ENCODE measurements at places on chromosomes 5 and 9.

GRCh38 chr5:53882676-53883031 lies 322.2 kb downstream of the NDUFS4 start:
- no peak for DNase-seq

GRCh38 chr5:6115852-6116251 lies 262.5 kb downstream of the MED10 start:
- DNase-seq: no peak

DNA sequence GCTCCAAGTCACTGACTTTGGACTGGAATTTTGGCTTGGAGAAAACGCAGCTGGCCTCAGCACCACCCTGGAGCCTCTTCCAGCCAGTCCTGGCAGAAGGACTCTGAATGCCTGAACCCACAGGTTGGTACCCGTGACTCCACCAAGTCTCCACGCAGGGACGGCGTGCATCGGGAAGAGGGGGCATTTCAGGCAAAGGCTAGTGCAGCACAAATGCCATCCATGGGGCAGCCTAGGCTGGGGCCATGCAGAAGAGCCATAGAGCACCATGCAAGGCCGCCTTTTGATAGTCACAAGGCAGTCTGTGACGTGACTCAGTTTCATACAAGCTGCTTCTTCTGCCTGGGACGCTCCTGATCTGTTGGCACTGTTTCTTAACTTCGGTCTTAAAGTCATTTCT lies 28.0 kb downstream of the GDNF start:
- DNase-seq: no peak

- peak; percentile 1 for DNase-seq
Measured at GRCh38 chr5:158431369-158432029, 572.6 kb upstream of the CLINT1 start.

DNA sequence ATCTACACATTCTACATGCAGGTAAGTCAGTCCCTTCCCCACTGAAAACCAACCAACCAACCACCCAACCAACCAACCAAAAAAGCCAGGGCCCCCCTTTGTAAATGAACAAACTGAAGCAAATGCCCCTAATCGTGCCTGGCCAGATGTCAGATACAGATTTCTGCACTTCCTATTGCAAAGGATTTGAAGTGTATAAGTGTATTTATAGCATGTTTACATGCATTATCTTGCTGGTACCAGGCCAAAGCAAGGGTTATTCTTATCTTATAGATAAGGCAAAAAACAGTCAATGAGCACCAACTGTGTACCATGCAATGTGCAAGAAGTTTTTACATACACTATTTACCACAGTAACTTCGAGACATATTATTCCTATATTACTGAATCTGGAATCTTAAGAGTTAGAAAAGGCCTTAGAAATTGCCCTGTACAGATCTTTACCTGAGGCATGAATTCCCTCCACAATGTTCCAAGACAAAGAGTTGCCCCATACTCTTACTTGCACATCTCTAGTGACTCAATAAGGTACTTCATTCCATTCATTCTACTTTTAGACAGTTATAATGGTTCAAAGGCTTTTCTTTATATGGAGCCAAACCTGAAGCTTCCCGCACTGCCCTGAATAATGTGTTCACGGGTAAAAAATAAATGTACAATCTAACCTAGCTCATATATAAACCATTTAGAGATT lies 51.7 kb upstream of the NR5A1 start:
- no peak for DNase-seq

- peak; percentile 36 for DNase-seq
Measured at GRCh38 chr9:69971643-69972449, 71.8 kb upstream of the MAMDC2 start.

- no peak for DNase-seq
Measured at GRCh38 chr5:145951071-145951470, 14.7 kb downstream of the SH3RF2 start.

- DNase-seq: peak; percentile 15
Measured at GRCh38 chr5:16784843-16785791, 151.0 kb downstream of the MYO10 start.

DNA sequence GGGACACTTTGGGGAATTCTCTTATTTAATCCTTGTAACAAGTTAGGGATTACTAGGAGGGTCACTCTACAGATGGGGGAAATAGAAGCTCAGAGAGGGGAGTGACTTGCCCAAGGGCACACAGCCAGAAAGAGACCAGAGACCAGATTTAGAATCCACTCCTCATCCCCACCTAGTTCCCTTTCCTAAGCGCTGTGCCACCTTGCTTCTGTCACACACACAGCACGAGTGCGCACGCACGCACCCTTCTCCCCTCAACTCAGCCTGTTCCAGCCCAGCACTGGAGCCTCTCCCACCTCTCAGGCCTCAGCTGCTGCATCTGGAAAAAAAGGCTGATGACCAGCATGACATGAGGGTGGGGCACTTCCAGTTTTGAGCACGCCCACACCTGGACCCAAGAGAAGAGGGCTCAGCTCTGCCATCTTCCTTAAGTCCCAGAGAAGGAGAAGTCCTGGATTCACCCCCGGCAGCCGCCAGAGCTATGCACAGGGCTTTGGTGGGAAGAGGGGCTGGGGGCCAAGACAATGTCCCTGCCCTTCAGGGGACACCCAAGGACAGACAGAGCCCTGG lies 18.5 kb downstream of the NR5A1 start:
- no peak for DNase-seq

DNA sequence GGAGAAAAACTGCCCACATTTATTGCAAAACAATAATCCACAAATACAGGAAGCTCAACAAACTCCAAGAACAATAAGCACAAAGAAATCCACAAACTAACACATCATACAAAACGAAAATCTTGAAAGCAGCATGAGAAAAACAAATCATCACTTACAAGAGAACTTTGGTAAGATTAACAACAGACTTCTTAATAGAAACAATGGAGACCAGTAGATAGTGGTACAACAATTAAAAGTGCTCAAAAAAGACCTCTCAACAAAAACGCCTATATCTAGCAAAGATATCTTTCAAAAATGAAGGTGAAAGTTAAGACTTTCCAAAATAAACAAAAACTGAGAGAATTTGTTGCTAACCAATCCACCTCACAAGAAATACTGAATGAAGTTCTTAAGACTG lies 38.4 kb downstream of the CDKL3 start:
- DNase-seq: no peak

GRCh38 chr5:73318308-73318719 lies 130.3 kb downstream of the FOXD1 start:
- DNase-seq: no peak

DNA sequence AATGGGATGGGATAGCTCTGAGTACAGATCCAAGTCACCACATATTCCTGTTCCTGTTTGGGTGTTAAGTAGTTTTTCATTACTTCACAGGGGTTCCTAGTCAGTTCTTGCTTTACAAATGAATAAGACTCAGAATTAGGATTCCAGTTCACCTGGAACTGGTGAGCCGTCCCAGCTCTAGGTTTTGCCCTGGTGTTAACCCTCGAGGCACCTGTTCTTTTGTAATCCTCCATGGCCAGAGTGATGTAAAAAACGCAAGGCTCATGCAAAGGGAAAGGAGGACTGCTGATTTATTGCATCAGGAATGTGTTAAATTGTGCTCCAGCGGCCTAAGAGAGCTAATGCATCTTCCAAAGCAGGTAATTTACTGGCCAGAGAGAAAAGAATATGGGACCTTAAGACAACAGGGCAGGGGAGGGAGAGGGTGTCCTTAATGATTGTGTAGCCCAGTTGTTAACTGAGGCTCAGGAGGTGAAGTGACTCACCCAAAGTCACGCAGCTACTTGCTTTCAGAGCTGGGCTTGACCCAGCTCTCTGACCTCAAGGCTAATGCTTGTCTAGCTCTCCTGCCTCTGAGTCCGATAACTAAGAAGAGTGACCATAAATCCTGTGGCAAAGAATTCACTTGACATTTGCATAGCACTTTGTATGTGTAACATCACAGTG lies 70.5 kb downstream of the DMRT2 start:
- no peak for DNase-seq
